ENCODE measurements at places on chromosomes 7 and 10.

DNA sequence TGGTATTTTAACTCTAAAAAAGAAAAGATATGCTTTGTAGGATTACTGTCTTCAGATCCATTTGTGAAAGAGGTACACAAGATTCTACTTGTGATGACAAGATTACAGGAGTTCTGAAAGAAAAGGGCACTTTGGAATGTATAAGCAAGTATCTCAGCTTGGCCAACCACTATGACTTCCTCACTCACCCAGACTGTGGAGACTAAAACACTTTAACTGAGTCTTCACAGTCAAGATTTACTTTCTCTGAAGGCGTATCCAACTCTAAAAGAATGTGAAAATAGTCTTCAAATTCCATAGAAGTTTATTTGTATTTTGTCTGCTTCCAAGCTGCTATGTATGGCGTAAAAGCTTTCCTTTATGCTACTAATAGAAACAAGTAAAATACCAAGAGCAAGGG lies 76.1 kb upstream of the SRRM3 start:
- H3K36me3 ChIP-seq: no peaks in the 10 kb centered on the region
- no peak overlapping the region for H3K4me3 ChIP-seq
- H3K4me1 ChIP-seq: no peaks in the 10 kb centered on the region
- H3K27ac ChIP-seq: no peak overlapping the region
- no peaks in the 10 kb centered on the region for H3K27me3 ChIP-seq
- no peak for DNase-seq

DNA sequence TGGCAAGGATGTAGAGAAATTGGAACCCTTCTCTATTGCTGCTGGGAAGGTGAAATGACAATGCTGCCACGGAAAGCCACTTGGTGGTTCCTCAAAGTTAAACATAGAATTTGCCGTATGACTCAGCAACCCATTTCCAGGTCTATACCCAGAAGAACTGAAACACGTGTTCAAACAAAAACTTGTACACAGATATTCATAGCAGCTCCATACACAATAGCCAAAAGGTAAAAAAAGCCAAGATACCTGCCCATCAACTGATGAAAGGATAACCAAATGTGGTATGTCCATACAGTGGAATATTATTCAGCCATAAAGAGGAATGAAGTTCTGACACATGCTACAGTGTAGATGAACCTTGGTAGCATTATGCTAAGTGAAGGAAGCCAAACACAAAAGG lies 39.1 kb downstream of the LHPP start:
- H3K36me3 ChIP-seq: peaks cover 11% of the 10 kb centered on the region
- no peaks in the 10 kb centered on the region for H3K4me1 ChIP-seq
- DNase-seq: no peak
- no peak overlapping the region for H3K27ac ChIP-seq
- H3K4me3 ChIP-seq: no peak overlapping the region
- no peaks in the 10 kb centered on the region for H3K27me3 ChIP-seq

- DNase-seq: no peak
- peaks cover 16% of the 10 kb centered on the region for H3K4me1 ChIP-seq
- H3K36me3 ChIP-seq: no peaks in the 10 kb centered on the region
- peak overlapping the region; percentile 62 for H3K4me3 ChIP-seq
Measured at GRCh38 chr10:103854686-103855391, 537 bp downstream of the SH3PXD2A start.

- H3K4me3 ChIP-seq: no peak overlapping the region
- H3K27ac ChIP-seq: no peak overlapping the region
- H3K36me3 ChIP-seq: no peaks in the 10 kb centered on the region
- H3K27me3 ChIP-seq: no peaks in the 10 kb centered on the region
- no peak for DNase-seq
Measured at GRCh38 chr10:753530-753929, 64.1 kb upstream of the DIP2C start.

- H3K36me3 ChIP-seq: no peaks in the 10 kb centered on the region
- H3K4me1 ChIP-seq: no peaks in the 10 kb centered on the region
- no peaks in the 10 kb centered on the region for H3K27me3 ChIP-seq
- H3K4me3 ChIP-seq: no peak overlapping the region
Measured at GRCh38 chr10:54749623-54750022, 51.4 kb downstream of the PCDH15 start.

DNA sequence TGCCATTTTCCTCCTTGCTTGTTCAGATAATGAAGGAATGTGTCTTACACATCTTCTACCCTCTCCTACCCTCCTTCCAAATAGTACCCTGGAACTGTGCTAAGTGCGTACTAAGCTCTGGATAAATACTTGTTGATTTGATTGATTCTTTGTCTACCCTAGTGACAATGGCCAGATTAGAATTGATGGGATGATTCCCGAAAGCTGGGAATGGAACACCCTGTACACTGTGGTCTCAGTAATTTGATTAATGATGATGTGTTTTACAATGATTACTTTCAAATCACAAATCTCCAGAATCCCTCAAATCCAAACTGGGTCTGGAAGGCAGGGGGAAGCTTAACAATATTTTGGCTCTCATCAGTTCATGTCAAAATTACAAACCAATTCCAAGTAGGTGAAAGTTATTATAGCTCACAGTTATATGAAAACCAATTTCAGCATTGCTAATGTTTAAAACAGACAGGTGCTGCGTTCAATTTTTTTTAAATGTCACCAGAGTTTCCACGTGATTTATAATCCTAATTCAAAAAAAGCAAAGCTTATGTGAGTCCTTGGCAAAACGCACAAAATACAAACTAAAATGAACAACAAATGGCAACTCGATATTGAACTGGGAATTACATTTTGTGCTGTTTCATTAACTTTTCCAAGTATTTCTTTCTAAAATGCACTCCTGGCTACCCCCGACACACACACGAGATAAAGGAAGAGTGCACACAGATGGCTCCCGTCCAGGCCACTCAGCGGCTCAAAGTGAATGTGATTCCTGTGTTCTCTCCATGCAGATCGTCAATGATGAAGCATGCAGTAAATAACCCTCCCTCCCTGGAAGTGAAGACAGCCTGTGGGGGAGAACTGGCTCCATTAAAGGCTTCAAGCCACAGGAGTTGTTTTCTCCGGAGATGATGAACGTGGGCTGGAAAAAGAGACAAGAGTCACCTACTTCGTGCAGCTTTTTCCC lies 21.7 kb upstream of the ADRB1 start:
- no peaks in the 10 kb centered on the region for H3K27me3 ChIP-seq
- no peak for DNase-seq
- H3K27ac ChIP-seq: no peak overlapping the region
- H3K4me1 ChIP-seq: peaks cover 5% of the 10 kb centered on the region
- H3K4me3 ChIP-seq: no peak overlapping the region

DNA sequence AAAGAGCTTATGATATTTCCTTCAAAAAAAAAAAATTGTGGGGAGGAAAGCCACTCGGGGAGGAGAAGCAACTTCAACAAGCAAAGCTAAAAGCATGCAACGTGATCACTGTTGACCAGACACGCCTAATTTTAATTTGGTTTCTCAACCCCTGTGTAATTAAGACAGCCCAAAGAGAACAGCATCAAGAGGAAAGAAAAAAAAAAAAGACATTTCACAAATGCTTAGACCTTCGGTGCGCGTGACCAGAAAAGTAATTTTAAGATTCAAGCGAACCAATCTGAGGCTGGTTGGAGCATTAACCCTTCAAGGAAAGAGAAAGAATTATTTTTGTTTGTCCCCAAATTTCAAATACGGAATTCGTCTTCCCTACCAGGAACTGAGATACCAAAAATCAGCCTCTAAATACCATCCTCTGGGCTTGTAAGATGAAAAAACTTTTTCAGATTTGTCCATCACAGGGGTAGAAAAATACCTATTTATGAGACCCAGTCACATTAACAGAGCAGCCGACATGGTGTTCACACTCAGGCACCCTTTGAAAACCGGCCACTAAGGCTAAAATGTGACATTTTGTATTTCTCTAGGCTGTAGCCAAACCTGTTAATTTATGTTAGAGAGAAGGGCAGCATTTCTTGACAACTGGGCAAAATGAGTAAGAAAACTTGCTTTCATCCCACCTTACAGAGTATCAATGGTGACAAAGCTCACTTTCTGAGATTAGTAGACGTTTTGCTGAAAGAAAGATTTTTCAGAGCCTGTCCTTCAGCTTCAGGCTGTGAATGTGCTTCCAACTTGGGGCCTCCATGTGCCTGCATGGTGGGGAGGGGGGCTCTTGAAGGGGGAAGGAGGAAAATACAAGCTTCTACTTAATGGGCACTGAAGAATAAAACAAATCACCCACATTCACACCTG lies 179.9 kb upstream of the KLF14 start:
- peak overlapping the region; percentile 90 for H3K27ac ChIP-seq
- H3K4me3 ChIP-seq: peak overlapping the region; percentile 21
- DNase-seq: no peak
- H3K27me3 ChIP-seq: no peaks in the 10 kb centered on the region

GRCh38 chr7:36308031-36308430 lies 81.6 kb upstream of the ANLN start:
- H3K27ac ChIP-seq: no peak overlapping the region
- H3K4me1 ChIP-seq: no peaks in the 10 kb centered on the region

DNA sequence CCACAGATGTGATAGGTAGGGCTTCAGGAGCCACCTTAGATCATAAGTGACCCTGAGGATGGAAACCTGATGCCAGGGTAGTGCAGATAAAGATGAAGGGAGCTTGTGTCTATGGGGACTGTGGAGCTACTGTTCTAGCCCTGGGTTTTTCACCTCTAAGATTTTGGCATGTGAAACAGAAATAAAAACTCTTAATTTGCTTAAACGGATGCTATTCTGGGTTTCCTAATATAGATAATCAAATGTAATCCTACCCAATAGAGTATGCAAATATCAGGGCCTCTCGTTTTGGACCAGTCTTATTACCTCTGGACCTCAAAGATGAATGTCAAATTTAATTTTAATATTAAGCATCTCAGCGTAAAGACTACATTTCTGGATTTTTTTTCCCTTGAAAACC lies 49.3 kb downstream of the ABCB4 start:
- no peaks in the 10 kb centered on the region for H3K4me1 ChIP-seq
- H3K27me3 ChIP-seq: no peaks in the 10 kb centered on the region
- no peak for DNase-seq
- no peak overlapping the region for H3K4me3 ChIP-seq

- no peak overlapping the region for H3K4me3 ChIP-seq
- H3K36me3 ChIP-seq: no peaks in the 10 kb centered on the region
- no peaks in the 10 kb centered on the region for H3K4me1 ChIP-seq
- H3K27me3 ChIP-seq: no peaks in the 10 kb centered on the region
- DNase-seq: peak; percentile 10
Measured at GRCh38 chr7:123624527-123625183, 23.0 kb downstream of the ASB15 start.

GRCh38 chr7:54705436-54705835 lies 53.6 kb downstream of the SEC61G start:
- DNase-seq: no peak
- H3K4me1 ChIP-seq: no peaks in the 10 kb centered on the region
- H3K27me3 ChIP-seq: no peaks in the 10 kb centered on the region

DNA sequence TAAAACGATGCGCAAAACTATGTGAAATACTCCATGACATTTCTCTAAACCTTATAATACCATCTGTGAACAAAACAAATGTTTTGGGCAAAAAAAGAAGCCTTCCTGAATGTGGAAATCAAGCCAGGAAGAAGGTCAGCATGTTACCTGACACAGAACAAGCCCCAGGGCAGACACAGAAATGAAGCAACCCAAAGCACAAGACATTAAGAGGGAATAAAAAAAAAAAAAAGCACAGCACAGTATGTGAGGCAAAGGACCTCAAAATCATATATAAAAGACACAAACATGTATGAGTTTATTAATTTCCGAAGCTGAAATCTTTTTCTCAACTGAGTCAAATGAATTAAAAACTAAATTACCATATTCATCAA lies 161.8 kb downstream of the SKIDA1 start:
- DNase-seq: no peak
- no peak overlapping the region for H3K27ac ChIP-seq
- H3K36me3 ChIP-seq: no peaks in the 10 kb centered on the region
- H3K4me1 ChIP-seq: no peaks in the 10 kb centered on the region

- no peak for DNase-seq
- no peaks in the 10 kb centered on the region for H3K36me3 ChIP-seq
- H3K27ac ChIP-seq: no peak overlapping the region
- no peaks in the 10 kb centered on the region for H3K4me1 ChIP-seq
- H3K4me3 ChIP-seq: no peak overlapping the region
Measured at GRCh38 chr10:95279042-95279820, 11.6 kb downstream of the PDLIM1 start.
